ENCODE measurements at places on chromosomes 3 and 15.

- DNase-seq = no peak
These were observed 41.7 kb downstream of the DAPK2 start for GRCh38 chr15:64004587-64004986.

DNA sequence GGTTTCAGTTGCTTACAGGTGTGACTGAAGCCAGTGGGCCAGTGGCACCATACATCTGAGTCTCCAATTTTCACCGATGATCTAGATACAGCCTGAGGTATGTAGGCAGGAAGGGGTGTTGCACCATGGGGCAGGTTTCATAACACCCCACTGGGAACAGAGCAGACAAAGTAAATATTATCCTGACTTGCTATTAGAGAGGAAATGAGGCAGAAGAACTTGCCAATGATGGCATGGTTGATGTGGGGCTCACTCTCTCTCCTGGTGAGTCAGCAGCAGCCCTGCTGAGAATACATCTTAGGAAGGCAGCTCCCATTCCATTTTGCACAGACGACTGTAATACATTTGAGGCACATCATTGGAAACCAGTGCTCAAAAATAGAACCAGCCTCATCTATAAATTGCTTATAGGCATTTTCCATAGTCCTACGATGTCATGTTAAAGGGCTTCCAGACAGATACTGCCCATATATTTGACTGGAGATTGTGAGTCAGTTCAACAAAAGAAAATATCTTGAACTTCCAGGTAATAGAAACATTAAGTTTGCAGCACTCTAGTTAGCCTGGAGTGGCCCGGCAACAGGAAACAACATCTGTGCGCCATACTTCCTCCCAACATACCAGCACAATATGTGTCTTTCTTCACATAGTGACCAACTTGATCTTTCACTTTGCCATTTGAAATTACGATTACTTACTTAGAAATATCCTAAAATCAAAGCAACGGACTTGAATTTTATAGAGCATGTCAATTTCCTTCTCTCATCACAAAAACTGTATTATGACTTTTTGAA lies 175.5 kb downstream of the NECTIN3 start:
- no peak for DNase-seq

DNA sequence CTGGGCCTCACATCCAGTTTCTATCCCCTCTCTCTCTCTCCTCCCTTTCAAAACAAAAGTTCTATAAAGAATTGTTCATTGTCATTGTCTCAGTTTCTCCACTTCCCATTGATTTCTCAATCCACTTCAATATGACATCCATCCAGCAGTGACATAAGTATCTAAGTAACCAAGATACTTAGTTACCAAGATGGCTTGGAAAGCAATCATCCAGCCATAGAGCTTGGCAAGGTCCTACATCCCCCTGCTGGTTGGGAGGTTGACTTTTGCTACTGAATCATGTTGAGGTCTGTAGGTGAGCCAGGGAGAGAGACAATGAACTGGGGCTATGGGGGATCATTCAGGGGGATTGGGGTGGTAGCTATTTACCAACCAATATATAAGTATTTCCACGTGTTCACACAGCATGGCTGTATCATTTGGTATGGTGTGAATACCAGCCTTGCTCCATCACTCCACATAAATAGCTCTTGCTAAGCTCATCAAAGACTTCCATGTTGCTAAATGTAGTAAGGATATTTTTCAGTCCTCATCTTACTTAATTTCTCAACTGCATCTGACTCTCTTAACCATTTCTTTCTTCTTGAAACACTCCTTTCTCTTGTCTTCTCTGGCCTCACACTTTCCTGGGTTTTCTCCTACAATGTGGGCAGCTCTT lies 58.8 kb upstream of the NTRK3 start:
- no peak for DNase-seq

DNA sequence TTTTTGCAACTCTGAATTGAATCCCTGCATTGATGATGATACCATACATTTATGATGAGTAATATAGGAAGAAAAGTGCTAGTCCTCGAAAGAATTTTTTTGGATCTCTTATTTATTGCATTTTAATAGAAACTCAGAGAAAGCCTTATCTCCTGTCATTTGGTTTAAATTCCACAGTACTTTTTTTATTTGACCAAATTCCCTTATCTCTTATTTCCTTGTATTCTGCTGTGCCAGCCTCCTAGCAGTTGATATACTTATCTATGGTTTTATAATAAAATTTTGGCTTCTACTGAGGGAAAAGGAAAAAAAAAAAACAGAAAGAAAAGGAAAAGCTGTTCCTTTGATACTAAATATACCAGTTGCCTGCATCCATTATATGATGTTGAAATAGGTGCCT lies 535.1 kb upstream of the NR2F2 start:
- DNase-seq = no peak

DNA sequence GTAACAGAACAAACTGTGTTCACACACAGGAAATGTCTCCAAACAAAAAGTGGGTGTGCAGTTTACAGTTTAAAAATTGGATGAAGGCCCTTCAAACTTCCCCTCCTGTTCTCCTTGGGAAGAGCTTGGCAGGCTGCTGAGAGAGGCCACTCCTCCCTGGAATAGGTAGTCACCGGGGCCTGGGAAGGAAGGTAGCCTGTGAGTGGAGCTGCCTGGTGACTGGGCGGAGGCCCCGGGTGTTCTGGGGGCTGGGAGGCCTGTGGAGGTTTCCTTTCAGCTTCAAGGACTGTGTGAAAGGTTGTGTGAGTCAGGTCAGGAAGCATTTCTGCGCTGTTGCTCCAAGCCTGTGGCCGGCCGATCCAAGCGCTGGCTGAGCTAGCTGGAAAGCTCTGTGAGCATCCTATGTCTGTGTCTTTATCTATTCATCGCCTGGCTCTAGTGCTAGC lies 14.1 kb downstream of the SLCO3A1 start:
- no peak for DNase-seq

DNA sequence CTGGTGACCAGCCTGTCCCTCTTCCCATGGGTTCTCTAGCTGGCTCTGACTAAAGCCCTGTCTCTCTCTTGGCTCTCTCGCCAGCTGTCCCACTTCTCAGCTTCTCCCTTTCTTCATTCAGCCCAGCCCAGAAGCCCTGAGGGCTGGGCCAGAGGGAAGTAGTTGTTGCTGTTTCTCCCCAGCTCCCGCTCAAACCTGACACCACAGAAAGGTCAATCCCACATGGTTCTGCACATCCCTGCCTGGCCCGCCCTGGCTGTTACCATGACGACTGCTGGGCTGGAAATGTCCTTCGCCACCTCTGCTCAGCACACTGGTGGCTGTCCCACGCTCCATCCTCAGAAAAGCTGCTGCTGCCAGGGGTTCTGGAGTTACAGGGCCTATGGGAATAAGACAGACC lies 25.9 kb downstream of the CCDC32 start:
- DNase-seq = no peak

- DNase-seq = no peak
These were observed 91.9 kb downstream of the LRRC28 start for GRCh38 chr15:99343208-99343607.

- no peak for DNase-seq
These were observed 13.2 kb upstream of the PCSK6 start for GRCh38 chr15:101502572-101503295.

DNA sequence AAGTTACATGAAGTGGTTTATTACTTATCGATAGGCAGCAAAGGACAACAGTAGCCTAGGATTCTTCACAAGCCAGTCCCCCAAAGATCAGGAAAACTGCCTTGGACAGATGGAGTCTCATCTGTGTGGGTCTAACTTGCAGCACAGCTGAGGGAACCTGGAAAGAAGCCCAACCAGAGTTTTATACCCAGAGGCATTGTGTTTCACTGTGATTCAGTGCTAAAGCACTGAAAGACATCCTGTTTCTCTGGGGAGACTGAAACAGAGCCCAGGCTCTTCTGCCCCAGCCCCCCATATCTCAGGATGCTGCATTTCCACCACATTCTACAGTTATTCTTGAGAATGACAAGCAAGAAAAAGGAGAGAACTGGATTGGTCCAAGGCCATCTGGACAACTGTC lies 48.2 kb upstream of the PYDC2 start:
- DNase-seq = no peak

- no peak for DNase-seq
These were observed 62.3 kb downstream of the MINAR1 start for GRCh38 chr15:79494384-79494909.

DNA sequence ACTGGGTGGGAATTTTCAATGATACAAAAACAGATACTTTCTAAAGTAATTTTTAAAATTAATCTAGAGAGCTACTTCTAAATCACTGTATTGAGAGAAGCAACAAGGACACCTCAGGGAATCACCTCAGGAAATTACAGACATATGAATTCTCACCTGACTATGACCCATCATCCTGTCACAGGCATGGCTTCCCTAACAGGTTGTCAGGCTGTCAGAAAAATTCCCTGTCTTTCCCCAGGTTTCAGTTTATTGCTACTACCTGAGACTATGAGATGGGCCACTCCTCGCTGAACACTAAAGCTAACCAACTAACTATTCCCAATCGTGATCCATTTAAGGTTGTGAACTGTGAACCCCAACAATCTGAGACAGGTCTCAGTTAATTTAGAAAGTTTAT lies 66.1 kb downstream of the CD200 start:
- no peak for DNase-seq

DNA sequence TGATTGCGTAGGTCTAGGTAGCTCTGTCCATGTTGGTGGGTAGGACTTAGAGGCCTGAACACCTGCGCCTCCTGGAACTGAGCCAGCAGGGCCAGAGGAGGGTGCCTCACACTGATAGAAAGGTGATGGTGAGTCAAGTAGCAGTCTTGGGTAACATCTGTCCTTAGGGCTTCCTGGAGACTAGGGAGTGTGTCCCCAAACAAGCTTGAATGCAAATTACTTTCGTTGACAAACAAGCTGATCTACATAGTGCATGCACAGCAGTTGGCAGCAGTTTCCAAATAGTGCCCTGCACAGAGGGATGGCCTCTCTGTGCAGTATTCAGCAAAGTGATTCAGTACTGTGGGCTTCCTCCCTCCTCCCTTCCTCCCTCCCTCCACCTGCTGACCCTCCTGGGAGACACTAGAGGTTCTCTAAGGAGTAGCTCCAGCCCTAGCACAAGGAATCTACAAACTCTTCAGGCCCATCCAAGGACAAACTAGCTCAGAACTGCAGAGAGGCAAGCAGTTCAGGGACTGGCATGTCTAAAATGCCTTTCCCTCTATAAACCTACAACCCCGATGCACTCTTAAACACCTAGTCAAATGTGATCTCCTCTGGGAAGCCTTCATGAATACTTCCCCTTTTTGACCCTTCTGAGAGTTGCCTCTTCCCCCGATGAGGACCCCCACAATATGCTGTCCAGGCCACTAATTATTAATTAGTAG lies 61.0 kb downstream of the TLE3 start:
- DNase-seq = no peak

DNA sequence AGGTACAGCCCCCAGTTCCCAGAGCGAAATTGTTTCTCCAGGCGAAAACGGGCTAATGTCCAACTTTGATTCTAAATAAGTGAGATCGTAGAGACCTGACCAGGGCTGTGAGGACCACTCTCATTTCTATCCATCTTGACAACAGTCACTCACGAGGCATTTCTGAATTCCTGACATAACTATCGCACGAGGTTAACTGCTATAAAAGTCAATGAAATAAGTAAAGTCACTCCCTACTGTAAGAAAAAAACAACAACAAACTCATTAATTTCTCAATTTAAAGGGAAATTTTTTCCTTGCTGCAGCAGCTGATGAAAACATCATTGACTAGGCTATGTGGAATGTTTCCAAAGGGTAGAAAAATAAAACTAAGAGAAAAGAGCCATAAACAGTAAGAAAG lies 69.1 kb downstream of the GREM1 start:
- DNase-seq = no peak

DNA sequence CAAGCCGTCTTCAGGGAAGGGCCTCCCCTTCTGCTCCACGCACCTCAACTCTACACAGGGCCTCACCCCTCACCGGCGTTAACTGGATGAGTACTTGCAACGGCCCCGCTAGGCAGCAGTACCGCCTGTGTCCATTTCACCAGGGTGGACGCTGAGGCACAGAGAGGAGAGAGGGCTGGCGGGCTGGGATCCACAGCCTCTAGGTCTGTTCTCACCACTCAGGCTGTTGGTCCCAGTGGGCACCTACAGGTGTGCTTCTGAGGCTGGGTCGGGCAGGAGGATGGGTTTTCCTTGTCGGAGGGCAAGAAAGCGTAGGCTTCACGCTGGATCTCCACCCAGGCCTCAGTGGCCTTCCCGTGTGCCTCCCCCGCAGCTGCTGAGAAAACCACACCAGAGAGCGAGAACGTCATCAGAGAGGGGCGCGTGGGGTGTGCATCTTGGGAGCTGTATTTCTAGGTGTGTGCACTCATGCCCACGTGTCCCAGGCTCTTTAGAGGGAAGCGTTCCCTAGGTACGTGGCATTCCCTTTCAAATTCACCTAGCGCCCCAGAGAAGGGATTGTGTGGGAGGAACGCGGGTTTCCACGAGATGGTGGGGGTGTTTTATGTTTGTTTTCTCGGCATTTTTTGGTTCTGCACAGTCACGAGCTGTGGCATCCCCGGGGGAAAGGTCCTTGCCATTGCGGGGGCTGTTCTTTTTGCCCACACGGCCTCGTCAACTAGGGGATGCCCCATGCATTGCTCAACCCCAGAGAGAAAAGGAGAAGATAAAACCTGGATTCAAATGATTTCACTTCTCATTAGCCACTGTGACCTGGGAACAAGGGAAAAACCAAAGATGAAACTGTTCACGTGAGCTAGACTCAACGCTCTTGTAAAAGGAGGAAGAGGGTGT lies 67.7 kb downstream of the MGLL start:
- peak; percentile 21 for DNase-seq

DNA sequence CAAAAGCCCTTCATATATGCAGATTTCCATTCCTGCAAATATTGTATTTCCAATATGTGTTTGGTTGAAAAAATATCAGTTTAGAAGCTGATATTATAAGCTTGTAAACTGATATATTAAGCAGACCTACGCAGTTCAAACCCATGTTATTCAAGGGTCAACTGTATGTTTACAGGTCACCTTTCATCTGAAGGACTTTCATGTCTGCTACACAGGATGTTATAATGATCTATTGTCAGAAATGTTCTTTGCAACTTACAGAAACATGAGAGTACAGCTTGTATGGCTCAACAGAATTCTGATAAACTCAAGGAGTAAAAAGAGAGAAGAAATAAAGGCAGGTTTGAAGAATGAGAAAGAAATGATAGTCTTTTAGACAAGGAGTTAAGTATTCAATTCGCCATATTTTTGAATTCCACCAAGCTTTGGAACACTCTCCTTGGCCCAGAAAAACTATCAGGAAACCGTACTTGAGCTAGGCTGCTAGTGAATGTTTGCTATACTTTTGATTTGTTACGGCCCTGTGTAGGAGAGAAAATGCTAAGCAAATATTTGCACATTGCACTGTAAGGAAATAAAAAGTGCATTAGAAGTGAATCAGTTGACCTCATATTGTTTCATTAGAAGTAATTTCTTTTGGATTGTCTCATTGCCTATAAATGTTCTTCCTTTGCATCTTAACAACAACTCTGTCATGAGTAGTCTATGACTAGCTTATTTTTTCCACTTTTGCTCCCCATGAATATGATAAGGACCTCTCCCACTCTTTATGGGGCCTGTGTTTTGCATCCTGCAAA lies 81.2 kb downstream of the NEK11 start:
- DNase-seq = no peak

DNA sequence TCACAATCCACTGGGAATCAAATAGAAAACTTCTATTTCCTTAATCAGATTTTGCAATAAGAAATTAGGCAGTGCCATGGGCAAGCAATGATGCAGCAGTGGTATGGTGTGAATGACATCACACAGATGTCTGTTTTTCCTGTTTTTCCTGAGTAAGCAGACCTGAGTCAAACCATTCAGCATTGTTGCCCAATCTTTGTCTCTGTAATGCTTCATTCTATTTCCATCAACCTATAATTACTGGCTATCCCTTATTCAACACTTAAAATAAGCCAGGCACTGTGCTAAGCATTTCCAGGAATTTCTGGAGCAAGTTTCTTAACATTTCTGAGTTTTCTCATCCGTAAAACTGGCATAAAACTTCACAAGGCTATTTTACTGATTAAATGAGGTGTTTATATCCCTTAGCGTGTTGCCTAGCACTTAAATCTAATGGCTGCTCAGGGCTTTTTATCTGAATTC lies 11.3 kb upstream of the OXSR1 start:
- no peak for DNase-seq
